ENCODE measurements at places on chromosomes 5 and 9. TPM values are rescaled to one million over a fixed set of nuclear protein-coding genes. Genes with fewer than 3 reads are reported as not detected.

Gene UNC5A
- not detected for total RNA-seq

Gene SLC34A3
- not detected for total RNA-seq

Gene BRD3
- 7.5 TPM for total RNA-seq

Gene TRIM36
- 0.36 TPM for total RNA-seq

Gene SLC36A2
- total RNA-seq = not detected

Gene CHD1
- total RNA-seq = 44.4 TPM

Gene ARSI
- 2.1 TPM for total RNA-seq

Gene CANX
- 645 TPM for total RNA-seq

Gene POLE3
- 15.5 TPM for total RNA-seq

Gene PTGS1
- total RNA-seq = 6.3 TPM

Gene MYOZ3
- total RNA-seq = 0.72 TPM

Gene PCSK5
- 3.6 TPM for total RNA-seq

Gene PLAC8L1
- total RNA-seq = not detected

Gene PSAT1
- 308 TPM for total RNA-seq

Gene TAF9
- 29.3 TPM for total RNA-seq

Gene PCDHGB2
- total RNA-seq = 5.7 TPM

Gene F12
- 1.4 TPM for total RNA-seq

Gene LRRC14B
- total RNA-seq = not detected

Gene PCDHB11
- total RNA-seq = 0.08 TPM

Gene SHOC1
- 0.09 TPM for total RNA-seq

Gene CMBL
- total RNA-seq = 12.3 TPM

Gene NOXA1
- 0.36 TPM for total RNA-seq

Gene NUTM2G
- not detected for total RNA-seq

Gene SAXO1
- total RNA-seq = 0.18 TPM

Gene RANBP6
- total RNA-seq = 37.7 TPM

Gene RNF208
- total RNA-seq = 0.45 TPM

Gene PCAT7
- 0.09 TPM for total RNA-seq

Gene F2RL1
- total RNA-seq = 3.1 TPM

Gene FIBCD1
- not detected for total RNA-seq

Gene FCHSD1
- 19.9 TPM for total RNA-seq

Gene POLR3G
- total RNA-seq = 6.7 TPM

Gene MARCOL
- total RNA-seq = not detected

Gene MXD3
- 2.6 TPM for total RNA-seq

Gene SPATA6L
- total RNA-seq = 1.2 TPM

Gene EIF4E1B
- not detected for total RNA-seq

Gene LCN10
- not detected for total RNA-seq

Gene PCDHB1
- not detected for total RNA-seq

Gene TTLL11
- 7.3 TPM for total RNA-seq

Gene NEUROG1
- total RNA-seq = not detected

Gene BARHL1
- not detected for total RNA-seq

Gene TPM2
- total RNA-seq = 2,099 TPM

Gene PIP5KL1
- total RNA-seq = 1.6 TPM

Gene C5orf22
- 18.7 TPM for total RNA-seq

Gene GMCL2
- total RNA-seq = not detected

Gene GPR151
- not detected for total RNA-seq

Gene TAF11L5
- total RNA-seq = not detected

Gene ADAMTS2
- total RNA-seq = 25.8 TPM

Gene CATSPER3
- 0.09 TPM for total RNA-seq

Gene SPACA9
- 2.7 TPM for total RNA-seq

Gene ACOT12
- not detected for total RNA-seq

Gene EQTN
- not detected for total RNA-seq

Gene STK32A
- total RNA-seq = 2.3 TPM

Gene AK8
- total RNA-seq = not detected

Gene ZNF618
- total RNA-seq = 5.8 TPM

Gene NPR3
- total RNA-seq = 2.8 TPM

Gene SLC25A2
- 0.72 TPM for total RNA-seq

Gene ZFP2
- 2.7 TPM for total RNA-seq

Gene NR5A1
- not detected for total RNA-seq

Gene CCDC152
- 3.4 TPM for total RNA-seq

Gene FABP6
- total RNA-seq = not detected
